Bladder microvascular endothelial cell (primary cell): ENCODE measurements at places on chromosomes 3 and 15. TPM values are rescaled to one million over a fixed set of nuclear protein-coding genes. Genes with fewer than 3 reads are reported as not detected.

HOMER2 gene
- 0.38 and 0.49 TPM in 2 replicates for total RNA-seq

NOX5 gene
- under 0.01 TPM in 1 of 2 replicates, not detected in the other for total RNA-seq

GCSAM gene
- total RNA-seq: not detected in 2 replicates

HACD3 gene
- 42.9 and 110 TPM in 2 replicates for total RNA-seq

SCG3 gene
- total RNA-seq: 0.25 TPM in 1 of 2 replicates, not detected in the other

NTRK3 gene
- total RNA-seq: not detected in 2 replicates

PPP1R14D gene
- not detected in 2 replicates for total RNA-seq

ZNF660 gene
- 0.49 and 2.0 TPM in 2 replicates for total RNA-seq

CDHR4 gene
- total RNA-seq: not detected in 2 replicates

ITIH3 gene
- 0.16 and 0.44 TPM in 2 replicates for total RNA-seq

UBE2E2 gene
- 25.1 and 45.4 TPM in 2 replicates for total RNA-seq

ADAMTS17 gene
- 0.38 TPM in 1 of 2 replicates, not detected in the other for total RNA-seq

ZCWPW2 gene
- 0.13 TPM in 1 of 2 replicates, not detected in the other for total RNA-seq

SLC22A13 gene
- 0.16 and 0.76 TPM in 2 replicates for total RNA-seq

MKRN2OS gene
- total RNA-seq: not detected in 2 replicates

SPATA12 gene
- 0.13 TPM in 1 of 2 replicates, not detected in the other for total RNA-seq

CTXND1 gene
- total RNA-seq: not detected in 2 replicates

CCDC54 gene
- not detected in 2 replicates for total RNA-seq

ACTC1 gene
- 0.49 TPM in 1 of 2 replicates, not detected in the other for total RNA-seq

P2RY1 gene
- total RNA-seq: 0.76 and 2.8 TPM in 2 replicates

PRR23C gene
- total RNA-seq: not detected in 2 replicates
